Stimulated activated CD4-positive, alpha-beta T cell treated with anti-CD3 and anti-CD28 coated beads, Interleukin-1b, Interleukin-23, amount 100 ng/mL, for 1 hour (primary cell): ENCODE measurements at places on chromosomes 6 and 20.

DNA sequence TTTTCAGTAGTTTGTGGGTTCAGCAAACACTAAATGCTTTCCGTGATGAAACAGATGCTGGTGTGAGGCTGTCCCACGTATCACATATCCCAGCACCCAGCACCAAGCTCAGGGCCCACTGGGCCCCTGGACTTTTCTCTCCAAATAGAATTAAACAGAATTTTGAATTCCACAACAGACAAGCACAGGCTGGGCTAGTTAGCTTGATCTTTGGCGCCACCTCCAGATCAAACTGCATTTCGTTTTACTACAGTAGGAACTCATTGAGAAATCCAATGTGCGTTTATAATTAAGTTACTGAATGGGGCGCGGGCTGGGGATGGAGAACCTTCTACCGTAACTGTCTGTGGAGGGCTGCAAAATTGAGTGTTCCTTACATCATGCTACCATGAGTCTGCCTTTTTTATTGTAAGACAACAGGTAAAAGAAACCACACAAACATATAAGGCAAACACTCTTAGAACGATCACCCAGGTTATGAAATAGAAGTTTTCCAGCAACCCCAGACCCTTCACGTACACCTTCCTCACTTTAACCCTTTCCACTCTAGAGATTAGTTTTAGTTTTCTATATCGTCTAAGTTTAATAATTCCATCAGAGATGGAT is 107.8 kb downstream of the ZFP64 start:
- no peak for DNase-seq

- DNase-seq: no peak
Measured at GRCh38 chr6:30840935-30841643, 43.2 kb upstream of the DDR1 start.

GRCh38 chr20:38270869-38271605 is 10.5 kb upstream of the KIAA1755 start:
- no peak for DNase-seq

- DNase-seq: no peak
Measured at GRCh38 chr20:63091901-63092659, 85.3 kb upstream of the BHLHE23 start.

DNA sequence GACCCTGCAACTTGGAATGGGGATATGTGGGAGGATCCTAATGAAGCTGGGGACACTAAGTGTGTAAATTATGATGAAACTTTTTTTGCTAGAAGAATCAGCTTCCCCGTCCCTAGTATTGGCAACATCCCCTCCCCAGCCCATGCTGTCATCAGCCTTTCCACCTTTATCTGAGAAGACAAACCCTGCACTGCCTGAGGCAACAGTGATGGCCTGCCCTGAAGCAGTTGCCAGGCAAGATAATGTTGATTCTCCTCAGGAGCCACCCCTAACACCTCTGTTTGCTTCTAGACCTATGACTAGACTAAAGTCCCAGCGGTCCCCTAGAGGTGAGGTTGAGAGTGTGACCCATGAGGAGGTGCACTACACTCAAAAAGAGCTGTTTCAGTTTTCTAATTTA is 27.1 kb downstream of the MICA start:
- DNase-seq: no peak

DNA sequence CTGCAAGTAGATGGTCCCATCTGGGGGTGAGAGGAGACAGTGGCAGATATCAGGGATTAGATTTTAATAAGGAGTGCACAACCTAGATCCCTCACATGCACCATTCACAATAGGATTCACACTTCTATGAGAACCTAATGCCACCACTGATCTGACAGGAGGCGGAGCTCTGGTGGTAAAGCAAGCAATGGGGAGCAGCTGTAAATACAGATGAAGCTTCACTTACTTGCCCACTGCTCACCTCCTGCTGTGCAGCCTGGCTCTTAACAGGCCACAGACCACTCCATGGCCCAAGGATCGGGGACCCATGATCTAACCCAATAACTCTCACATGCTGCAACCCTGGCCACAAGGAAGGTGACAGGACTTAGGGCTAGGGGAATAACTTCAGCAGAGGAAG is 75.4 kb downstream of the ZNF133 start:
- no peak for DNase-seq
